ENCODE measurements at places on chromosomes 1 and 21.

- no peak for DNase-seq
Observed at GRCh38 chr1:171506525-171507304, 21.4 kb downstream of the PRRC2C start.

GRCh38 chr1:173861731-173862145 is 6.1 kb downstream of the GAS5 start:
- DNase-seq = no peak

- DNase-seq = no peak
Observed at GRCh38 chr1:29270929-29271521, 34.7 kb downstream of the PTPRU start.

DNA sequence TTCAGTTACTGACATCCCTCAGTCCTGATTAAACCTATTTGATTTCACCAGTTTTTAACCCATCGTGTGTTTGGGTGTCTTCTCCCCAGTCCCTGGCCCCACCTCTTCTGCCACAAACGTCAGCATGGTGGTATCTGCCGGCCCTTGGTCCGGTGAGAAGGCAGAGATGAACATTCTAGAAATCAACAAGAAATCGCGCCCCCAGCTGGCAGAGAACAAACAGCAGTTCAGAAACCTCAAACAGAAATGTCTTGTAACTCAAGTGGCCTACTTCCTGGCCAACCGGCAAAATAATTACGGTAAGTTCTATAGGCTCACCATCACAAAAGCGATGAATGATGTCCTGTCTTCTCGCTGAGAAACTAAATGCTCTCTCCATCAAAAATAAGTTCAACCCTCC is 28.7 kb downstream of the NBPF3 start:
- peak; percentile 33 for DNase-seq

All from stomach (tissue), 19 donors.